CD4-positive, alpha-beta memory T cell (primary cell): ENCODE measurements at places on chromosomes 16 and 17. TPM values are rescaled to one million over a fixed set of nuclear protein-coding genes. Genes with fewer than 3 reads are reported as not detected.

DNA sequence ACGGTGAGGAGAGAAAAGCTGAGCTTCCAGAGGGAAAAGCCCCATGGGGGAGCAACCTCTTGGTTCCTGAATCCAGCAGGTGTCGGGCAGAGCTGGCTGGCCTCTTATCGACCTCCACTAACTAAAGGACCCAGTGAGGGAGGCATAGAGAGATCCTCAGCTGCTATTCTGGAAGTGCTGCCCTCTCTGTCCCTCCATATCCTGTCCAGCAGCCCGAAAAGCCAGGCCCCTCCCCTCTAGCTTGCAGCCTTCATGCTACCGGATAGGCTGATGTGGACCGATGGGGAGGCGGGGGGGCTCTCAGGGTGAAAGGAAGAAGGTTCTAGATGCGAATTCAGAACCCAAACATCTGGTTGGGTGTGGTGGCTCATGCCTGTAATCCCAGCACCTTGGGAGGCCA, 24.9 kb downstream of the MXRA7 start:
- H3K4me1 ChIP-seq: peaks cover 22% of the 10 kb centered on the region
- H3K4me3 ChIP-seq: no peak overlapping the region
- H3K36me3 ChIP-seq: no peaks in the 10 kb centered on the region
- no peak overlapping the region for H3K27ac ChIP-seq
- no peak for DNase-seq

GRCh38 chr17:15273141-15273793, 8.1 kb upstream of the PMP22 start:
- H3K4me1 ChIP-seq: no peaks in the 10 kb centered on the region
- H3K27me3 ChIP-seq: no peaks in the 10 kb centered on the region
- no peaks in the 10 kb centered on the region for H3K36me3 ChIP-seq
- H3K4me3 ChIP-seq: no peak overlapping the region

- H3K27me3 ChIP-seq: no peaks in the 10 kb centered on the region
- peaks cover 11% of the 10 kb centered on the region for H3K36me3 ChIP-seq
- no peak for DNase-seq
- H3K4me3 ChIP-seq: no peak overlapping the region
- H3K4me1 ChIP-seq: no peaks in the 10 kb centered on the region
Observed at GRCh38 chr16:71937868-71938510, 42.7 kb downstream of the IST1 start.

DNA sequence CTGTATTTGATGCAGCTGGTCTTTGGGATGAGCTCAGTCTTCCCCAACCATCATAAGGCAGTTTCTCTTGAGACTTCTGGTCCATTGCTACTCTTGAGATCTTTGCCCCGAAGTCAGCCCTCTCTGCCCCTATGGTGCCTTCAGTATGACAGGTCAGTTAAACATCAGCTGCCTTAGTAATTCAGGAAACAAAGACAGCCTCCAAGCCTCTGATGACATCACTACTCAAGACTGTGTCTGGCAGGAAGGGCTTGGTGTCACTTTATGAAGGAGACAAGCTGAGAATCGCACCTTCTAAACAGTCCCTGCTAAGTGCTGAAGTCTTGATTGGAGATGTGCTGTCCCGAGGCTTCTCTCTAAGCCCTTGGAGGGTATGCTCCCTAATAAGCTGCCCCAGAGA, 104.9 kb upstream of the TBX2 start:
- H3K36me3 ChIP-seq: no peaks in the 10 kb centered on the region
- no peak overlapping the region for H3K4me3 ChIP-seq
- no peak for DNase-seq
- H3K27ac ChIP-seq: no peak overlapping the region

DNA sequence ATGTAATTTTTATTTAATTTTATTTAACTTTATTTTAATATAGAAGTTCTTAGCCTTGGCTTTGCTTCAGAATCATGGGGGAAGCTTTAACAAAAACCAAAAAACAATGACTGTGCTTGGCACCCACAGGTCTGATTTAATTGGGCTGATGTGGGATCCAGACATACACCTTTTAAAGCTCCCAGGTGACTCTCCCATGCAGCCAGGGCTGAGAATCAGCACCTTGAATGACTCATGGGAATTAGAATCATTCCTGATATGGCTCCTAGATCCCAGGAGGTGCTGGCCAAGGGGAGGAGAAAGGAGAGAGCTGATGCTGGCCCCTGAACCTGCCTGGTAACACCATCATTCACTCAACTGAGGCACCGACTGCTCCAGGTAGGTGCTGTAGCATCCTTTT, 240.7 kb downstream of the PARN start:
- no peaks in the 10 kb centered on the region for H3K4me1 ChIP-seq
- DNase-seq: no peak
- no peaks in the 10 kb centered on the region for H3K27me3 ChIP-seq
- no peaks in the 10 kb centered on the region for H3K36me3 ChIP-seq

GRCh38 chr17:82269138-82269881, 4.2 kb downstream of the CSNK1D start:
- no peaks in the 10 kb centered on the region for H3K27me3 ChIP-seq
- peaks cover 46% of the 10 kb centered on the region for H3K36me3 ChIP-seq
- H3K4me3 ChIP-seq: no peak overlapping the region
- peaks cover 65% of the 10 kb centered on the region for H3K4me1 ChIP-seq
- no peak for DNase-seq

DNA sequence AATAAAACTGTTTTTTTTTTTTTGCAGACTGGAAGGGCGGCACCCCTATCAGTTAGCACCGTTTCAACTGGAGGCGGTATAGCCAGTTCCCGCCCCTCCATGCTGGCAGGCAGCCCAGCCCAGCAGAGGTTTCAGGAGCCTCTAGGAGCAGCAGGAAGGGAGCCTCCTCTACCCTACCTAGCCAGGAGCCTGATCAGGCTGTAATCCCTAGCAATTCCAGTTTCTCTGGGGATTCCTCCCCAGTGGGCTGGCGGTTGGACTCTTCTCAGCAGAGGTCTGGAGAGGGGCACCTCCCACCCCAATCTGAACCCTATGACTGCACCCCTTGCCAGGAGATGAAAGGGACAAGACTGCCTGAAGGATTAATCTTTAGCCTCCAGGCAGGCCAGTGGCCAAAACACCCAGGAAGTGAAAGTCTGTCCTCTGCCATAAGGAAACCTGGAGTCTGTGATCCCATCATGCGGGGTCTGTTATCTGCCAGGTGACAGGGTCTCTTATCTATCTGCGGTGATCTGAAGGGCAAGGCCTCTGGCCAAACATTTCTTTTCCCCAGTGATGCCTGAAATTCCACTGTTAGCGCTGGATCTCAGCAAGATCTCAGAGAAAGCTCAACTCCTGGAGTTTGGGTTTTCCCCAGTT, 4.9 kb upstream of the CDH1 start:
- H3K4me3 ChIP-seq: no peak overlapping the region
- H3K36me3 ChIP-seq: no peaks in the 10 kb centered on the region
- H3K27ac ChIP-seq: no peak overlapping the region
- no peak for DNase-seq
- H3K4me1 ChIP-seq: no peaks in the 10 kb centered on the region

- peaks cover 41% of the 10 kb centered on the region for H3K36me3 ChIP-seq
- DNase-seq: no peak
- peaks cover 58% of the 10 kb centered on the region for H3K4me1 ChIP-seq
Observed at GRCh38 chr17:42708588-42708987, 26.3 kb downstream of the CNTNAP1 start.

DNA sequence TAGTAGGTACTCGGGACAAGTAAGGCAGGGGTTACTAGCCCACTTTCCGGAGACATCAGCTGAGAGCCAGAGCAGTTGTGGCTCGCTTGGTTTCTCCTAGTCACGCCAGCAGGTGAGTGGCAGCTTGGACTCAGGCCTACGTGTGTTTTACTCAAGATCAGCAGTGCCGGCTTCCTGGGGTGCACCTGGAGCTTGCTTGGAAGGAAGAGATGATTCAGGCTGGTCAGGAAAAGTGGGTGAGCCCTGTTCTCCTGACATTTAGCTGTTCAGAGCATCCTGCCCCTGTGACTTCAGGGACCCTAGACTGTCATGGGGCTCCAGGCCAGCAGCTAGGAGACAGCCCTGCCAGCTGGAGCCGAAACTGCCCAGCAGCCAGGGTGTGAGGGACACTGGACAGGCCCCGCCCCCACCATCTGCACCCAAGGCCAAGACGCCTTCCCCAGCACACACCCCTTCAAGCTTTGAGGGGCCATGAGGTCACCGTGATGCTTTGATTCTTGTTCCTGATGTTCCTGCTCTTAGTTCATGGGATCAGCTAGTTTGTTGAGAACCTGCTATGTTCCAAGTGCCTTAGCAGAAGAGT, 238.0 kb upstream of the CIBAR2 start:
- H3K4me1 ChIP-seq: no peaks in the 10 kb centered on the region
- H3K36me3 ChIP-seq: no peaks in the 10 kb centered on the region
- H3K4me3 ChIP-seq: no peak overlapping the region
- H3K27ac ChIP-seq: no peak overlapping the region
- H3K27me3 ChIP-seq: no peaks in the 10 kb centered on the region

DNA sequence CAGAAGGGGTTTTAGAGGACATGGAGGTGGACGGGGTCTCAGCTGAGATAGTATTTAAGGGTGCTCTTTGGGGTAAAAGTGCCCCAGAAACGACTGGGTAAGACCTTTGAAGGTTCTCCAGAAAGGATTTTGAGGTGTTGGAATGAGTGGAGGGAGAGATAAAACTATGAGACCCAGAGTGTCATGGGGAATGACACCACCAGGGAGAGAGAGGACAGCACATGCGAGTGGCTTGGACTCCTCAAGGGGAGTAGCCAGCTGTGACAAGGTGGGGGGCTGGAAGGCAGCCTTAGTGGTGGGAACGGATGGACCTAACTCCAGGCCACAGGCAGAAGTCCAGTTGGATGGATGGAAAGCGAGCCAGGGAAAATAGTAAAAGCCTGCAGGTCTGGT, 19.2 kb upstream of the PITPNM3 start:
- H3K4me1 ChIP-seq: peaks cover 13% of the 10 kb centered on the region
- DNase-seq: no peak
- no peak overlapping the region for H3K4me3 ChIP-seq
- H3K36me3 ChIP-seq: peaks cover 6% of the 10 kb centered on the region
- H3K27me3 ChIP-seq: no peaks in the 10 kb centered on the region
- no peak overlapping the region for H3K27ac ChIP-seq

Gene SRCAP
- total RNA-seq: 101 TPM

Gene CMTM3
- 74.3 TPM for total RNA-seq

Gene UMOD
- total RNA-seq: not detected

Gene KRT33A
- not detected for total RNA-seq

Gene TMEM106A
- 12.5 TPM for total RNA-seq
